ENCODE measurements at places on chromosomes 12 and 14. TPM values are rescaled to one million over a fixed set of nuclear protein-coding genes. Genes with fewer than 3 reads are reported as not detected.

C12orf50 gene
- total RNA-seq = not detected

TAS2R7 gene
- total RNA-seq = not detected

LUM gene
- total RNA-seq = not detected

CCDC38 gene
- not detected for total RNA-seq

CLEC14A gene
- total RNA-seq = not detected

MIP gene
- not detected for total RNA-seq

MAP1LC3B2 gene
- 3.4 TPM for total RNA-seq

CBLN3 gene
- 2.4 TPM for total RNA-seq

WSB2 gene
- total RNA-seq = 55.9 TPM

CFAP251 gene
- 19.7 TPM for total RNA-seq

SETD1B gene
- 19.9 TPM for total RNA-seq

SSPN gene
- 0.21 TPM for total RNA-seq

DIO2 gene
- 0.26 TPM for total RNA-seq

CFAP54 gene
- total RNA-seq = 0.56 TPM

SCN8A gene
- total RNA-seq = 2.1 TPM

HOXC4 gene
- 1.7 TPM for total RNA-seq

CMKLR1 gene
- total RNA-seq = 0.12 TPM

MARS1 gene
- 714 TPM for total RNA-seq

GYS2 gene
- total RNA-seq = 0.29 TPM

PSEN1 gene
- total RNA-seq = 64.5 TPM

ENDOU gene
- total RNA-seq = not detected

SLC7A8 gene
- 1.5 TPM for total RNA-seq

BICDL1 gene
- 20.7 TPM for total RNA-seq

FOXG1 gene
- total RNA-seq = not detected

CLEC7A gene
- total RNA-seq = not detected

USP15 gene
- 71.0 TPM for total RNA-seq

ZC3H14 gene
- 64.5 TPM for total RNA-seq

MANSC1 gene
- 9.9 TPM for total RNA-seq

GDF11 gene
- 1.9 TPM for total RNA-seq

PPM1A gene
- total RNA-seq = 50.4 TPM

RILPL2 gene
- 2.6 TPM for total RNA-seq

PTPN6 gene
- 13.2 TPM for total RNA-seq

HNF1A gene
- total RNA-seq = not detected

CACNA1C gene
- not detected for total RNA-seq

TCL1A gene
- not detected for total RNA-seq

KRT2 gene
- total RNA-seq = not detected

CCDC88C gene
- 11.4 TPM for total RNA-seq

CAMKK2 gene
- 31.9 TPM for total RNA-seq

ABCD2 gene
- total RNA-seq = 0.20 TPM

KLHDC1 gene
- 0.52 TPM for total RNA-seq

Data from MCF 10A (cell line).